ENCODE measurements at places on chromosomes 7 and 10.

- no peak for DNase-seq
Measured at GRCh38 chr10:95395947-95396449, 105.2 kb upstream of the PDLIM1 start.

- DNase-seq, result no peak
Measured at GRCh38 chr10:119438717-119439116, 103.8 kb downstream of the RGS10 start.

- no peak for DNase-seq
Measured at GRCh38 chr10:119667562-119668328, 16.6 kb downstream of the BAG3 start.

GRCh38 chr7:18020138-18020715 is 7.4 kb downstream of the PRPS1L1 start:
- DNase-seq, result no peak

GRCh38 chr10:116278846-116279245 is 5.8 kb upstream of the GFRA1 start:
- no peak for DNase-seq

DNA sequence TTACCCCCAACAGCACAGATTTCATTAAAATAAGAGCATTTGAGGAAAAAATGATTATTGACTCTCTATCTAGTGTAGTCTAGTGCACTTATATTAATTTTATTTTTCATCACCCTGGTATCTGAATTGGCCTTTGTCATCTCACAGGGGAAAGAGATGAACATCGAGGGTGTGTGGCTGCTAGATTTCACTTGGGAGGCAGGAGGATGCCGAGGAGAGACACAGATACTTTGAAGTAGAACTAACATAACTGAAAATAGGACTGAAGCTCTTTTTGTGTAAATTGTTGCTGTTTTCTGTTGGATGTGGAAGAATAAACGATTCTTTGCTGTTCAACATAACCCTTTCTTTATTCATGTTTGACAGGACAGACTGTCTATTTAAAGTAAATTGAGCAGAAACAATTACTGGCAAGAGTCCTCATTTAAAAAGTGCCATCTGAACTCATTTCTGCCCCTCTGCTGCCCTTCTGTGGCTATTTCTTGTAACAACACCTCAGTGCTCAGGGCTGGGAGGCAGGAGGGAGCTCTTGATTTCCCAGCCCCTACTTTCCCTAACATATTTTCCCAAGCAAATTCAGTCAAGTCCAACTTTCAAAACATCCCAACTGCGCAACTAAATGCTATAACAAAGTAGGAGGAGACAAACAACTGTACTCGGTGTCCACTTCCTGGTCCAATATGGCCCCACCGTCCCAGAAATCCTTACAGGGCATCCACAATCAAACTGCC is 15.6 kb downstream of the LYZL1 start:
- DNase-seq, result no peak

DNA sequence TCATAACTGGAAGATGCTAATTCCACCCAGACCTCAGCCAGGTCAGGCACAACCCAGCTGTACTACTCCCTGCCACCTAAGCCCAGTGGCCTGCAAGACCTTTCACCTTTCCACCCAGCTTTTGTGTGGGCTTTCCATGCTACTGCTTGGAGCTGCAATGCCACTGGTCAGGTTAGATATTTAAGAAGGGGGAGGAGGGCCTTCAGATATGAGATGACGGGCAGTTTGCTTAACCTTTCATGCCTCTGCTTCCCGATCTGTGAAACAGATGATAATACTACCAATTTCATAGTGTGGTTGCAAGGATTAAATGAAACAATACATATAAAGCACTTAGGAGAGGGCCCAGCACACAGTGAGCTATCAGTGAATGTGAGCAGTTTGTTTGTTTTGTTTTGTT is 20.9 kb downstream of the STOX1 start:
- DNase-seq, result no peak

DNA sequence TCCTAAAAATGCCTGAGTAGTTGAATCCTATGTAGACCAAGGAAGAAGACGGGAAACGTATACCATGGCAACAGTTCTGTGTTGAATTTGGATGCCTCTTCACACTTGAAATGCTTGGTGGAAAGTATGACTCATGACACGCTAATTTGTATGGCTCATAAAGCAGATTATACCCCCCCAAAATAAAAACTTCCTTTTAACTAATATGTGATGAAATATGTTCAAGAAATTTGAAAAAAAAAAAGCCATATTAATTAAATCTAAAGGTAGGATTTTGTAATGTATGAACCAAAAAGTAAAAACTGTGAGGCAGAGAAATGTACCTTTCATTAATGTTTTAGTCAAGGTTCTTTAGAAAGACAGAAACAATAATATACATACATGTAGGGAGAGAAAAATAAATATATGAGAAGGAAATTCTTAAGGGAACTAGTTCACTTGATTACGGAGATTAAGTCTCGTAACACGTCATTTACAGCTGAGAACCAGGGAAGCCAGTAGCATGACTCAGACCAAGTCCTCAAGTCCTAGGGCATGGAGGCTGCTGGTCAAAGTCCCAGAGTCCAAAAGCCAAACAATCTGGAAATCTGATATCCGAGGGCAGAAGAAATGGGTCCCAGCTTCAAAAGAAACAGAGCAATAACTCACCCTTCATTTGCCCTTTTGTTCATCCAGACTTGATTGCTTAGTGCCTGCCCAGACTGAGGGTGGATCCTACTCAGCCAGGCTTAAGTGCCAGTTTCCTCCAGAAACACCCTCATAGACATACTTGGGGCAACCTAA is 485.1 kb downstream of the SEMA3D start:
- no peak for DNase-seq

DNA sequence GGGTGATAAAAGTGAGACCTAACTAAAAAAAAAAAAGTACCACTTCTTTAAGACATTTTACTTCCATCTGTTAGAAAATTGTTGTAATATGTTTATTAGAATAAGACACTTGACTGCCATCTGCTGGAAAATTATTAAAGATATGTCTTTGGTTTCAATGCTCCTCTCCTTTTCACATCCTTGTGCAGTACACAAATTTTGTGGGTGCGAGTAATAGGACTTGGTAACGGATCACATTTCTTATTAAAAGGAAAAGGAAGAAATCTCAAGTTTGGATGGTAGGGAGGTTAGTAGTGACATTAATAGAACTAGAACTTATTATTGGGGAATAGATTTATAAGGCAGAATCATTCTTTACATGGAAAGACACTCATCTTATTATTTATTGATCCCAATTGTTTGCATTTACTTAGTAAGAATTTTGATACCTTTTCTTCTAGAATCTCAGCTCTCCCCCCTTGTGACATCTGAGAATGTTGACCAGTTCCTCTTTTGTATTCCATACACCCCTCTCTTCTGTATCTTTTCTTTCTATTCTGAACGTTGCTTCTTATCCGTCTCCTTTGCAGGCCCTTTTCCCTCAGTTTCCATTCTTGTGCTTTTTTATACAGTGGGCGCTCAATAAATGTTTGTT is 43.0 kb upstream of the RPA3 start:
- peak; percentile 55 for DNase-seq

DNA sequence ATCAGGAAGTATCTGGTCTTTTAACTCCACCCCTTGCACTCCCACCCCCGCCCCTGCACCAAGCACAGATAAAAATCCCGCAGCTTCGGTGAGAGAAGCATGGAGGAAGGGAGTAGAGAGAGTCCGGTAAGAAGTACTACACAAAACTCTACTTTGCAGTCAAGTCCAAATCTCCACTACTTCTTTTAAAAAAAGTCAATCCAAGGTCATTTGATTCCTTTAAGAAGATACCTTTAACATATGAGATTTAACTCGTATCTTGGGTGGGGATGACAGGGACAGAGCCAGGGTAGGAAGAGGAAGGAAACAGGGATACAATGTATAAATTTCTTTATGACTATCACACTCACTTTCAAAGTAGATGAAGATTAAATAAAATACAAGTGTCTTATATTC is 132.1 kb downstream of the NRBF2 start:
- DNase-seq, result peak; percentile 42

- DNase-seq, result no peak
Measured at GRCh38 chr7:2069472-2069860, 163.3 kb downstream of the MAD1L1 start.

GRCh38 chr7:103637094-103637493 is 191.1 kb upstream of the SLC26A5 start:
- DNase-seq, result no peak

- no peak for DNase-seq
Measured at GRCh38 chr10:75395932-75396630, 5.5 kb downstream of the ZNF503 start.

- DNase-seq, result no peak
Measured at GRCh38 chr7:696426-696811, 30.1 kb upstream of the DNAAF5 start.

GRCh38 chr10:48251525-48252353 is 22.8 kb downstream of the FRMPD2 start:
- DNase-seq, result no peak

GRCh38 chr7:35366167-35367155 is 112.6 kb upstream of the TBX20 start:
- no peak for DNase-seq

DNA sequence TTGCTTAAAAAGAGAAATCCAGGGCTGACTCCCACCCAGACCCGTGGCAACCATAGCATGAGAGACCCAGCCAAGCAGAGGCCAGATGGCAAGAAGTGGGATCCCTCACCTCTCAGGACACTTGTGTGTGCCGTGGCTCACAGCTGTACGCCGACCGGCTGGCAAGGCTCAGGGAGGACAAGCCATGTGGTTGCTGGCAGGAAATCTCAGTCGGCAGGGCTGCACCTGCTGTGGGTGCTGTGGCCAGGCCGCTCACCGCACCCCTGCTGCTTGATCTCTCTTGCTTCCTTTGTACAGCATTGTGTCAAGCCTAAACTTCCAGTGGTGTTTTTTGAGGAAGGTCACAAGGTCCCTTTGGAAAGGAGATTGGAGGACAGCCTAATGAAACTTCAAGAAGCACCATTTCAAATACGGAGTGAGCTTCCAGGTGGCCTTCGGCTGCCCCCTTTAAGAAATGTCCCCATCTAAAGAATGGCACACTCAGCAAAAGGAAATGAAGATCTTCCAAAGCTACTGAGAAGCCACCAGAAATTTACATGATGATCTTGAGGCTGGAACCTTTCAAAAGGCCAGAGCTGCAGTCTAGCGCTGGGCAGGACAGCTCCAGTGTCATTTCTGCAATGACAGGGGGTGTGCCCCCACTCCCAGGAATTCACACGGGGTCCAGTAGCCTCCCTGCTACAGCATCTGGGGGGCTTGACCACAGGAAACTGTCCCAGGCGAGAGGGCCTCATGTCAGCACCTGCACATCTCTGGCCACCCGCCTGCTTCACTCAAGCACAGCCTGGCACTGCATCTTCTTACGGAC is 409.0 kb upstream of the MGMT start:
- no peak for DNase-seq

- no peak for DNase-seq
Measured at GRCh38 chr10:93406364-93407145, 75.6 kb downstream of the MYOF start.

DNA sequence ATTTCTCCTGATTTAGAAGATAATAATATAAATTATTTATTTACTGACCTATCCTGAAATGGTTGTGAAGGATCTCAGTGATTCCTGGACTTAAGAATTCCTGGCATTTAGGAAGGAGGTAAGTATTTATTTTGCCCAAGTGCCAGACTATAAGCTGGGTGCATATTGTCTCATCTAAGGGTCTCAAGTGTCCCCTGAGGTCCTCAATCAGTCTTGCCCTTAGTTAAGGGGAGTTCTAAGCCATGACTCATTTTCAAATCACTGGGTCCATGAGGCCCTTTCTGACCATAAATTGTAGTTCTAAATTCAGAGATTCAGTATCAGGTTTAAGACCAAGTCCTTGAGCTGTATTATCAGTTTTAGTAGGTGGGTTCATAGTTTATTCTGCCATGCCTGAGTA is 251.6 kb upstream of the MEOX2 start:
- no peak for DNase-seq

GRCh38 chr10:98340261-98340939 is 72.4 kb upstream of the LOXL4 start:
- DNase-seq, result no peak

GRCh38 chr10:28397229-28397628 is 94.4 kb upstream of the MPP7 start:
- DNase-seq, result no peak

- no peak for DNase-seq
Measured at GRCh38 chr7:150974468-150975391, 3.4 kb downstream of the KCNH2 start.

- DNase-seq, result no peak
Measured at GRCh38 chr10:114100848-114101741, 57.4 kb downstream of the ADRB1 start.

- no peak for DNase-seq
Measured at GRCh38 chr7:92717623-92717992, 118.8 kb downstream of the CDK6 start.

GRCh38 chr10:48923748-48924147 is 15.9 kb downstream of the LRRC18 start:
- no peak for DNase-seq

DNA sequence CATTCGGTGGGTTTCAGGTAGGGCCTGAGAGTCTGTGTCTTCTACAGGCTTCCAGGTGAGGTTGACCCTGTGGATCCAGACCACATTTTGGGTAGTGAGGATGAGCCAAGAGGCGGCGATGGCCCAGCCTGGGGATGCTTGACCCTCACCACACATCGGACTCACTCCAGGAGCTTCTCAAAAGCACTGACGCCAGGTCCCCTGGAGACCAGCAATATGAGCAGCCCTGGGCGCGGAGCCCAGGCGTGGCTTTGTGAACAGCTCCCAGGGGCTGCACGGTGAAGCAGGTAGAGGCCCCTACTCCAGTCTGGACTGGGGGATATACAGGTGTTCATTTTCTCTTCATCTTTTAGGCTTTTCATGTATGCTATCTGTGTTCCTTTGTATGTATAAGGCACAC is 139.7 kb upstream of the PCBD1 start:
- DNase-seq, result no peak

- no peak for DNase-seq
Measured at GRCh38 chr7:158549616-158550393, 37.8 kb downstream of the PTPRN2 start.

- no peak for DNase-seq
Measured at GRCh38 chr7:1894906-1895663, 225.0 kb downstream of the ELFN1 start.

Data from bone marrow (tissue), 2 donors.